ENCODE measurements at places on chromosomes 2 and 18.

- no peak for DNase-seq
These were observed 469.5 kb upstream of the SALL3 start for GRCh38 chr18:78510091-78510490.

GRCh38 chr2:157107877-157108276, 149.6 kb upstream of the GALNT5 start:
- no peak for DNase-seq

GRCh38 chr2:8578335-8579244, 103.3 kb upstream of the ID2 start:
- no peak for DNase-seq

DNA sequence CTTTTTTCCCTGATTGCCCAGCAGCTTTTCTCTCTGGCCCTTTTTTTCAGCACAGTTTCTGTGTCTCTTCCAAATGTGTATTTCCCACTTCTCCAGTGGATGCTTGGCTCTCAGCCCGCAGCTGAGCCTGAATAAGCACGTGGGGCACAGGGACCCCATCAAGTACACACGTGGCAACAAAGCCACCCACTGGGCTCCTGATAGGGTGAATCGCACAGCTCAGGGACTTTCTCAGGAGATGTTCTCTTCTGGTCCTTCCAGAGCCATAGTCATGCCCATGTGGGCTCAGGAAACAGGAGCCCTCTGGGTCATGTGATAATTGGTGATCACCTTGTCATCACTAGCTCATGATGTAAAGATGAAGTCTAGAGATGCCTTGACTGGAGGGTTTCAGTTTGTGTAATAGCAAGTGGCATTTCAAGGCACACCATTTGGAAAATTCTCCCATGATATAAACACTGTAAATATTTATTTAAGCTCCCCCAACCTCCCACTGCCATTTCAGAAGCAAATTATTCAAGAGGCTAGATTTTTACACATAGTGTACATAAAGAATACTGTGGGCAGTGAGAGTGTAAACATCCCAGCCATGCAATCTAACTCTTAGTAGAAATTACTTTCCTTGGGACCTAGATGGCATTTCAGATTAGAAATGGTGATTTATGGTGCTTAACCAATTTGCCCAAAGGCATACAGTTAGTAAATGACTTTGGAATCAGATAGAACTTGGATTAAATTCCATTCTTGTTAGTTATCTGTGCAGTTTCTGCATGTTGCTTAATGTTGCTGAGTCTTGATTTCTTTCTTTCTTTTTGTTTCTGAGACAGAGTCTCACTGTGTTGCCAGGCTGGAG, 597.5 kb downstream of the SLC4A3 start:
- DNase-seq, result no peak
